ENCODE measurements at places on chromosomes 5 and 9.

GRCh38 chr9:77898864-77899263 is 132.7 kb downstream of the GNAQ start:
- DNase-seq: no peak

DNA sequence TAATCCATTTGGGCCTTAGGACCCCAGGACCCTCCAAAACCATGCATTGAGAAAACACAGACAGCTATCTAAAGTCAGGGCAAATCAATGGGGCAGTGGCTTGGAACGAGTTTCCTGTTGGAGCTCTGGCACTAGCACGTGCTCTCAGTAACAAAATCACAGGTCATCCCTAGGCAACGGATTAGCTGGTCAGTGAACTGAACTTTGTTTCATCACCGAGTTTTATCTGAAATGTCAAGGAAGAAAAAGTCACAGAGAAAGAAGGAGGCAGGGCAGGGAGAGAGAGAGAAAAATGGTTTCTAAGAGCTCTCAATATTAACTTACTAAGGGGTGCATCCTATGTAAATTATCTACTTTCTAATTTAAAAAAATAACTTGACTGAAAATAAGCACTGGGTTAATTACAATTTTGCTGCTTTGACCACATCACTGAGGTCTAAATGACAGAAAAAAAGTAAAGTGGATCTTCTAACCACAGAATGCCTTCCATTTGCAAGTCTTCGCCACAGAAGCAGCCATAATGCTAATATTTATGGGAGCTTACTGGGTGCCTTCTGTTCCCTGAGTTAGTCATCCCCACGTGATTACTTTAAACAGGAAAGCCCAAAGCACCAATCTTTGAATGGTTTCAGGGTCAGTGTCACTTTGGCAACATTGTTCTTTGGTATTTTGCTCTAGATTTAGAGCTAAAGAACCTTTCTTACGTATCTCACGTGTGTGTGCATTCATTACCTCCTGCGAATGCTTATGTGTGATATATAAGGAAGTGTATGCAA is 503.9 kb downstream of the RASEF start:
- peak; percentile 53 for DNase-seq

DNA sequence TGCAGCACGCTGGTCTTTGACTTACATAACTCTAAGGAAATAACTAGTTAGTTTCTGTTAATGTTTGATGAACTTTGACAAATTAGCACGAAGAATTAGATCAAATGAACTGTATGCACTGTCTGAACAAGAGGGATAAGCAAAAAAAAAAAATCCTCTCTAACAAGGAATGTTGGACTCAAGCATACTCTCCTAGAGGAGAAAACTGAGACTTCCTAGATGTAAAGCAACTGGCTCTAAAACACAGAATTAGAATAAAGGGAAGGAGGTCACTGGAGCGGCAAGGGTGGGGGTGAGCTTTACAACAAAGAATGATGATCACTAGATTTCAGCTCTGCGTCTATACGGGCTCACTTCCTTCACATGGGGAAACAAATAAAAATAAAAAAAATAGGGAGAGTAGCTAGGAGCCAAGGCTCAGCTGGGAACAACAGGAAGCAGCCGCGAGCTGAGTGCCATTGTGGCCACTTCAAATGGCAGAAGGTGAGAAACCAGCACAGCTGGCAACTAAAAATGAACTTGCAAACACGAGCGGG is 48.7 kb upstream of the CEMIP2 start:
- DNase-seq: no peak

DNA sequence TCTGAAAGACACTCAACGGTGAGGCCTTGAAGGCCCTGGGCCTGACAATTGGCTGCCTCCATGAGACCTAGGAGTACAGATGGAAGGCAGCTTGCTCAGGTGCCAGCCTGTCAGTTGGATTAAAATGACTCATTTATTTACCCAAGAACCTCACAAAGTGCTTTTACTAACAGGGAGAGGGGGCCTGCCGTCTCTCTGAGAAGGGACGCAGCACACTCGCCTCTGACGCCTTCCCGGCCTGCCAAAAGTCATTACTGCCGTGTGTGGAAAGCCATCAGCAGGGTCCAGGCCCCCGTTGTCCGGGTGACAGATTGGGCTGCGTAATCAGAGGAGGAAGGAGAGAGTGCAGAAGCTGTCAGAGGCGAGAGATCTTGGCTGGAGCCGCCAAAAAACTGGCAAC is 32.4 kb downstream of the DDX31 start:
- DNase-seq: no peak

- no peak for DNase-seq
Measured at GRCh38 chr9:123322273-123323195, 33.5 kb upstream of the CRB2 start.

DNA sequence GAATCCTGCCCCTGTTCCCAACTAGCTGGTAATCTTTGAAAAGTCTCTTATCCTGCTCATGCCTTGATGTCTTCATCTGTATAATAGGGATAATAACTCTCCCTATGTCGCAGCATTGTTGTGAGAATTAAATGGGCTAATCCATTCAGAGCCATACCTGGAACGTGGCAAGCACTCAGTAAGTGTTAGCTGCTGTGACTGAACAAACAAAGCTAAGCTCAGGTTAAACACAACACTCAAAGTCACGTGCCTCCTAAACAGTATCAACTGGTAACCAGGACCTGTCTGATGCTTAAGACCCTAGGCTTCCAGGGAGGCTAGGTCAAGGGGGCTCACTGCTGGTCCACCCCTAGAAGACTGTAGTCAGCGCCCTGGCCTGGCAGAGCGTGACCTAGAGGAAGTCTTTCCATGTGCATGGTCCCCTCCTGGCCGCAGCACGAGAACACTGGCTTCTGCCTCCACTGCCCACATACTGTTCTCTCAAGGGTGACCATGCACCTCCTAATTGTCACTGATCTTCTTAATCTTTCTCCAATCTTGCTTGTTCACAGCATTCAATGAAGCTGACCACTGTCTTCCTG is 211.1 kb downstream of the TTLL11 start:
- DNase-seq: no peak

DNA sequence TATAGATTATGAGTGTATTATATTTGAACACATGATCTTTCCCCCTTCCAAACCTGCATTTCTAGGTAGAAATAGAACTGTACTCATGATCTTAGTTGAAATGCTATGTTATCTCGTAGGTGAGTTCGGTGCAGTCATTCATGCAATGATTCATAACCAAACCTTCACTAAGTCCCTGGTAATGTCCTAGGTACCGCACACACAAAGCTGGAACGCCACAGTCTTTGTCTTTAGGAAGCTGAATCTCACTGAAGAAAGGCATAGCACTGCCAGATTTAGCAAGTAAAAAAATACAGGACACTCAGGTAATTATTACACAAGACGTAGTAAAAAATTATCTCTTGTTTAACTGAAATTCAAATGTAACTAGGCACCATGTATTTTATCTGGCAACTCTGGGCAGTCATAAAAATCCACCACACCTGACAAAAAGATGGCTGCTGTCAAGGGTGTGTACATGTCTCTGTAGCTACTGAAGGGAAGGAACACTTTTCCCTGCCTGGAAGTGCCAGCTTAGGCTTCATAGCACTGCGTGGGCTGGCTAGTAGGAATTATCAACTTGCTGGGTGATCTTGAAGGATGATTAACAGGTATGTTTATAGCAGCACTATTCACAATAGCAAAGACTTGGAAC is 28.0 kb upstream of the TXN start:
- no peak for DNase-seq

DNA sequence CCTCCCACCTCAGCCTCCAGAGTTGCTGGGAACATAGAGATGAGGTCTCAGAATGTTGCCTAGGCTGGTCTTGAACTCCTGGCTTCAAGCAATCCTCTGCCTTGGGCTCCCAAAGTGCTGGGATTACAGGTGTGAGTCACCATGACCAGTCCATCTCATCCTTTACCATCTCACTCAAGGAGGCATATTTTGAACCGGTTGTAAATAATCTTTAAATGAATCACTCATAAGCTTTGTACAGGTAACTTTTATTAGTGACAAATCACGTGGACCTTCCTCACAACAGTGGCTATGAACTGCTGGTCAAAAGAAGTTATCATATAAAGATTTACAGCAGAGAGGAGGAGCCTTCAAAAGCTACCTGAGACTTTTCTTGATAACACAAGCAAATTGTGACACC is 70.7 kb downstream of the RFK start:
- no peak for DNase-seq

DNA sequence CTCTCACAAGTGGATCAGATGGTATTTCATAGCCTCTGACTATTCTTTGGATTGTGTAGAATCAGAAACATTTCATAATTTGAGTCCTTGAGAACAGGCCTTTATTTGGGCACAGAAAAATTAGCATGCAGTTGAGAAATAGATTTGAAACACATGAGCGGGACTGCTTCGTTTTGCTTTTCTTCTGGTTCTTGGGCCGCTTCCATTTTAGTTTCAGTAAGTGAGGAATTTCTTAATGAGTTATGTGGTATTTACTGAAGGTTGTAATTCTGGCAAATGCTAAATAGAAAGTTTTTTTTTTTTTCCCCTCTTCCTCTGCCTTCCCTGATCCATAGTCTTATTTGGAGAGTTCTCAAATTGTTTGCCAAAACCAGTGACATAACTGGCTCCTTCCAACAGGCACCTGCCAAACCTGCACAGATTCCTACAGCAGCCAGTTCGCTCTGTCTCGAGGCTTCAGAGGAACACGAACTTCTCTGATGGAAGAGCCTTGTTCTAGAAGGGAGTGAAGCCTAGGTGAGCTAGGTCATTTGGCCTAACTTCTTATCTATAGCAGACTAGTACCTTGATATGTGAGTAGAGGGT is 71.2 kb upstream of the SLC28A3 start:
- no peak for DNase-seq

DNA sequence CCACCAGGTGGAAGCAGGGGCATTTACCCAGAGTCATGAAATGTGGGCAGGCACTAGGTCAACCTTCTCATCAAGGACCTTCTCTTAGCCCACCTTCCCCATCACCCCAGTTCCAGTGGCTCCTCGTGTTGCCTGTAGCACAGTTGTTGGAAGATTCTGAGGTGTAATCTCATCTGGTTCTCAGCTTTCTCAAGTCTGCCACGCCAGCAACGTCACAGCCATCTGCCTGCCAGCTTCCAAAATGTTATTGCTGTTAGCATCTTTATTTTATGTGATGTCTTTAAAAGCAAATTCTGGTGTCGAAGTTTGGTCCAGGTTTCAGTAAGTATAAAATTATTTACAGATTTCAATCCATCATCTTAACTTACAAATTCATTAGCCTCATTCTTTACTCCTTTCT is 10.7 kb downstream of the C9orf153 start:
- no peak for DNase-seq

DNA sequence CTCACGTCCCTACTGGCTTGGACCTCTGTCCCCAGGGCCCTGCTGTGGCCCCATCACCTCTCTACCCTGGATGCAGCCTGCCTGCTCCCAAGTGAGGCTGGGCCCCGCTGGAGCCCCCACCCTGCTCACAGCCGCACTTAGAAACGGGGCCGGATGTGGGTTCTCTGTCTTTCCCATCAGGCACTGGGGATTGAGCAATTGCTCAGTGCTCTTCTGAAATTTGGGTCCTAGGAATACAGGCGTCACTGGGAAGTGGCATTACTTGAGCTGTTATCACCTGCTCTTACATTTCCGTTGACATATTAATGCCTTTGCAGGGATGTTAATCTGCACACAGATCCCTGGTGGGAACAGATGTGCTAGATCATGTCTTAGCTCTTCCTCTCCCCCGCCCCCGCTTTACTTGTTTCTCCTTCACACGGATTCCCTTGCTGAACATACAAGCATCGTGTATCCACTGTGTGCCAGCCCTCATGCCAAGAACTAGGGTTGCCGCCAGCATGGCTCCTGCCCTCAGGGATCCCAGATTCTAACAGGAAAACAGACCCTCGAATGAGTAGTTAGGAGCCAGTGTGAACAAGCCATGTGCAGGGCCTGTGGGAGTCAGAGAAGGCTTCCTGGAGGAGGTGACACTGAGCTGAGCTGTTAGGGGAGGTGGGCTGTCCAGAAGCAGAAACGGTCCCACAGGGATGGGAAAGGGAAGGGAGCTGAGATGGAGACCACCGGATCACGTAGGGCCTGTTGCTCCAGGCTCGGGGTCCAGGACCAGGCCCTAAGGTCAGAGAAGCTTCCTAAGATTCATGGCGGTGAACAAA is 65.1 kb downstream of the NEK6 start:
- no peak for DNase-seq

DNA sequence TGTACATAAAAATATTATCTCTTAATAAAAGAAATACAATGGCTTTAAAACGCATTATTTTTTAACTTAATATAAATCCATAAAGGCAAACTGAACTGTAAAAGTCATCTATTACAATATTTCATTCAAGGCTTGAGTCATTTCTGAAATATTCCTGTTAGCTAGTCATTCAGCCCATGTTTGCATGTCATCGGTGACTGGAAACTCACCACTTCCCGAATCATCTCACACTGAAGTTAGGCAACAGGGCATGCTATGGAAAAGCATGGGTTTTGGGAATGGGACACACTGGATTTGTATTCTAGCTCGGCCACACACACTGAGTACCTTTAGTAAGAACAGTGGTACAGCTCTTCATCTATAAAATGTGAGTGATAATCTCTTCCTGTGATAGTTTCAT is 691.1 kb upstream of the C9orf72 start:
- DNase-seq: peak; percentile 38

- DNase-seq: no peak
Measured at GRCh38 chr9:17906176-17906840, 327.4 kb downstream of the SH3GL2 start.

DNA sequence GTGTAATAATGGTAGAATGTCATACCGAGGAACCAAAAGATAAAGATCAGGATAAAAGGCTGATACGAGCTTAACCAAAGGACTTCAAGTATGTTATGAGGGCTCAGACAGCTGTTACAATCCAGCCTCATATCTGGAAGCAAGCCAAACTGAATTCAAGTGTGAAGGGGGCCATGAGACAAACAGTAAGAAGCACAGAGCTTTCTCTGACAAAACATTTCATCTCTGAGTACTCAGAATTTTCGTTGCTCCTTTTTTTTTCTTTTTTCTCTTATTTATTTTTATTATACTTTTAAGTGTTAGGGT is 52.9 kb upstream of the CD180 start:
- no peak for DNase-seq

- no peak for DNase-seq
Measured at GRCh38 chr9:95666096-95666784, 149.5 kb upstream of the PTCH1 start.

GRCh38 chr9:135729480-135729879 is 27.5 kb downstream of the KCNT1 start:
- no peak for DNase-seq

- DNase-seq: no peak
Measured at GRCh38 chr9:117377046-117377445, 37.8 kb downstream of the ASTN2 start.

Measured in astrocyte (in vitro differentiated cells and primary cell).